Kidney (tissue), 22 donors: ENCODE measurements at places on chromosomes 11 and 22.

DNA sequence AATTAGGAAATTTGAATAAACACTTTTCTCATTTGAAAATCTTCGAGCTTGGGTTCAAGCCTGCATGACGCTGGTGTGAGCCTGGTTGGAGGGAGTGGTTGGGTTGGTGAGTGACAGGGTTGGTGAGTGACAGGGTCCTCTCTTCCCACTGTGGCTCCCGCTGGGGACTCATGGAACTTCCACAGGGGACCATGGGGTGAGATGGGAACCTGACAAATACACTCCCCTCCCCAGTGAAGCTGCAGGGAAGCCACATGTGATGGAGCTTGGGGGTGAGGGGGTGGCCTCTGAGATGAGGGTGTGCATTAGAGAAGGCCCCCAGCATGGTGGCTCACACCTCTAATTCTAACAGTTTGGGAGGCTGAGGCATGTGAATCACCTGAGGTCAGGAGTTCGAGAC, 66.8 kb downstream of the RTL6 start:
- no peak for DNase-seq

DNA sequence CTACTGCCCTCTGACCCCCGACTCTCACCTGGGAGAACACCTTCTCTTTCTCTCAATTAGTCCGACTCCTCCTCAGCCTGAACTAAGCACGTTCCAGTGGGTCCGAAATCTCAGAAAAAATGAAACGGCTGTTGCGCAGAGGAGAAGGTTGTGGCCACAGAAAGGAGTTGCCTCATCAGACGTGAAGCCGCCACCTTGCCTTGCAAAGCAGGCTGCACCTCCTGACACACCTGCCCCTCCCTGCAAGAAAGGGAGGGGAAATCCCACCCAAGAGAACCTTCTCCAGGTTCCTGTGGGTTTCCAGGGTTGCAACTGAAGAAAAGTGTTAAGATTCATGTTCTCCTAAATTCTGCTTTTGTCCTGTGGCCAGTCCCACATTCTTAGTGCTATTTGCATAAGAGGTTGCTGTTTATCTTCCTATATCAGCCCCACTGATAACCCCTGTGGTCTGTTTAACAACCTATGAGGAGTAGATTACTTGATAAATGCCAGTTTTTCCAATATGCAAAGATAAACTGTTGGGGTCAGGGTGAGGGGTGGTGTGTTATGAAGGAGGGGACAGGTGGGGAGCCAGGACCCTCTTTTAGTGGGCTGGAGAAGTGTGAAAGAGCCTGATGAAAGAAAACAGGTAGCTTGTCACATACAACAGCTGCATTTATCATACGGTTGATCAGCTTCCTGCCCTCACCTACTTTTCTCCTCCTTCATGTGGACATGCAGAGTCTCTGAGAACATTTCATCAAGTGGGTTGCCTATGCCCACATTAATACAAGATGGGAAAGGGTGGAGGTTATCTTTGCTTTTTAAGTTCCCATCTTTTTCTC, 18.2 kb downstream of the ZBTB16 start:
- no peak for DNase-seq

DNA sequence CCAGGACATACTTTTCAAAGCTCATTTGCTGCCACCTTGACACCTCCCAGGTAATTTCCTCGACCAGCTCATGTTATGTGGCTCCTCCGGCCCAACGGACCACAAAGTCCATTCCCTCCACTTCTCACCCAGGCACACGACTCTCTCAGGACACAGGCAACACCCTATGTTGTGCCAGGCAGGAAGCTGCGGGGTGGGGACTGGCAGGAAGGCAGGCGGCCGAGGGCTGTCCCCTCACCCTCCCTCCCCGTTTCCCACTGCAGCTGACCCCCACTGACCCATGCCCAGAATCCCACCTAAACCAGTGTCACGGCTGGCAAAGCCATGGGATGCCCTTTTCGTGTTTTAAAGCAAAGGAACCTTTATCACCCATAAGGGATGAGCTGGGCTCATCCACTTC, 20.8 kb downstream of the CELSR1 start:
- DNase-seq, result no peak

GRCh38 chr11:94030059-94030458, 8.9 kb downstream of the HEPHL1 start:
- DNase-seq, result no peak

GRCh38 chr11:67435727-67436458, 1.6 kb downstream of the PTPRCAP start:
- no peak for DNase-seq

DNA sequence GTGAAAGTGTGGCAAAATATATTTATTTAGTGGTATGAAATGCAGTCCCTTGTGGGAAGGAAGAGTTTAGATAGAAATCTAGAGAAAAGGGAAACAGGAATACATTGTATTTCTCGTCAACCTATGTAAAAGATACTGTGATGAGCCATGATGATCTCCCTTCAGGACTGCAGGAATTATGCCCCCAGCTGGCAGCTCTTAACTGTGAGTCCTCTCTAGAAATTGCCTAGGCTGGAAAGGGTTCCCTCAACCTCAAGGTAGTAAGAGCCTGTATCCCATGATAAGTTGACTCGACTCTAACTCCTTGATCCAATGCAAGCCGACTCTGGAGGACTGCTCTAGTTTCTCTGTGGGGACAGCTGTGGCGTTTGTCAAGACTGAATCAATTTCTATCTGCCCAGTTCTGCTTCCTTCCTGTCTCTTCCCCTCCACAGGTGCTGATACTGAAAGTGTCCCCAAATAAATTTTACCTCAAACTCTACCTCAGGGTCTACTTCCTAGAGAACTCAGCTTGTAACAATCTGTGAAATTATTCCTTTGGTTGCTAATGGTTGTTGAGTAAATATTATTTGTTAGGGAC, 897.3 kb downstream of the METTL15 start:
- no peak for DNase-seq

GRCh38 chr22:31341386-31342088, 4.6 kb downstream of the PATZ1 start:
- DNase-seq, result no peak

GRCh38 chr11:70481625-70482528, 83.5 kb downstream of the CTTN start:
- no peak for DNase-seq

GRCh38 chr11:61473370-61474012, 35.1 kb upstream of the LRRC10B start:
- DNase-seq, result no peak

GRCh38 chr11:14318581-14318981, 40.4 kb downstream of the RRAS2 start:
- DNase-seq, result no peak

DNA sequence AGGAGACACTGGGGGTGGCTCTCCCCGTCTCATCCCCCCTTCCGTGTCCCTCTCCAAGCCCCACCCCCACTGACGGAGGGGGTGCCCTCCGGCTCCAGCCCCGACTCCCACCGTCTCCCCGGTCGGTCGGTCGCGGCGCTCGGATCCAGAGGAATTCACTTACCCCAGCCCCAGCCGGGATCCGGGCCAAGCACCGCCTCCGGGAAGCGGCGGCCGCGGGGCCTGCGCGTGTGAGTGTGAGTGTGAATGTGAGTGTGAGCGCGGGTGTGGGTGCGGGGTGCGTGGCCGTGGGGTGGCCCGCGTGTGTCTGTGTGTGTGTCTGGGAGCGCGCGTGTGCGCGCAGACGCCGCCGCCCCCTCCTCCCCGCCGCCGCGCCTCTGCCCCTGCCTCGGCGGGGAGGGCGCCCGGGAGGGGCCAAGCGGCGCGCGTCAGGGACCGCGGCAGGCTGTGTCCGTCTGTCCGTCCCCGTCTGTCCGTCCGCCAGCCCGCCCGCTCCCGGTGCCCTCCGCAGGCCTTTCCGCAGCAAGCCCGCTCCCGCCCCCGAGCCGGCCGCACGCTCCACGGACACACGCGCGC, at the start of gene ELFN2:
TSS of gene ELFN2 (minus strand) at position 345 of the 576 bp plus-strand sequence. CDS start 51,945 bp downstream, outside the sequence.
- peak; percentile 84 for DNase-seq

- no peak for DNase-seq
These were observed 1.2 kb downstream of the PHLDA2 start for GRCh38 chr11:2927851-2928604.

- DNase-seq, result no peak
These were observed 73.6 kb downstream of the PAK1 start for GRCh38 chr11:77400271-77400670.

DNA sequence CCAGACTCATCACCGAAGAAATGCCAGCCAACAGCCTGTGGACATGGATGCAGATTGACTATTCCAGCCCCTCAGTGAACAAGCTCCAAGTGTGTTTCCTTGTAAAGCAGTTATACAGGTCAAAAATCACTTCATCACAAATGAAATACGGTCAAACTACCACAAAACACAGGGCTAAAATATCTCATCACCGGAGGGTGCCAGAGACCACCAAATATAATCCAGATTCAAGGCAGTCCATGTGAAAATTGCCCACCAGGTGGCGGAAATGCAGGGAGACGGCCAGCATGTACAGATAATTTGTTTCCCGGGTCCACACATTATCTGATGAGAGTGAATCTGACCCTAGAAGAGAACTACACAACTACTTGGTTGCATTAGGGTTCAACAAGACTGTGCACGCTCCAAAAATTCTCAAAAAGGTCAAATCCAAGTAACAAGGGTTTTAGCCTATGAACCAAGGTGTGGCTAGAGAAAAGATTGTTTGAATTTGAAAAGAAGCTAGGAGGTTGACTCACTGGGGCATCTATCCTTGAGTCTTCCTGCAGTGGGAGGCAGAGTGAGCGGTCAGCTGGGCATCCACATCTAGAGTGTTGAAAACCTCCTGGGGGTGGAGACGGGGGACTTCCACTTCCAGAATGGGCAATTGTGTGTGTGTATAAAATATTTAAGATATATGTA, 71.7 kb downstream of the IGLL5 start:
- DNase-seq, result peak; percentile 95

DNA sequence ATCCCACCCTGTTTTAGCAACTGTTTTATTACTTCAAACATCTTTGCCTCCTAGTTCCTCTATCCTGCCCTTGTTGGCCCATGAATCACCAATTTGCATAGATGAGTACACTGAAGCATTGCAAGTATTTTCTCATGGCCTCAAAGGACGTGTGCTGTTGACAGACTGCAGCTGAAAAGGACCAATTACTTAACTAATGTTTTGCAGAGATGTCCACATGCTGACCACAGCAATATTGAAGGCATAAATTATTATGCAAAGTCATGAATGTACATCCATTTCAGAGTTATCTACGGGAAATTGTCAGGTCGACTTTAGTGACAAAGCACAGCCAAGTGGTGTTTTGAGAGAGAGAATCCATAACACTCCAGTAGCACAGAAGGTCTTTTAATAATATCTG, 64.8 kb downstream of the CADM1 start:
- no peak for DNase-seq

GRCh38 chr22:26751217-26751616, 93.8 kb downstream of the MIAT start:
- peak; percentile 91 for DNase-seq

- DNase-seq, result peak; percentile 65
These were observed 11.9 kb upstream of the TCF20 start for GRCh38 chr22:42282252-42282942.

- no peak for DNase-seq
These were observed 41.8 kb downstream of the CCDC81 start for GRCh38 chr11:86416494-86416893.

- DNase-seq, result no peak
These were observed 110.9 kb upstream of the BLID start for GRCh38 chr11:122226810-122227379.

GRCh38 chr22:20840646-20841371, 17.8 kb downstream of the PI4KA start:
- no peak for DNase-seq

GRCh38 chr11:134150195-134150903, 73.4 kb downstream of the NCAPD3 start:
- no peak for DNase-seq

- no peak for DNase-seq
These were observed 13.3 kb upstream of the RASSF10 start for GRCh38 chr11:12995823-12996222.

DNA sequence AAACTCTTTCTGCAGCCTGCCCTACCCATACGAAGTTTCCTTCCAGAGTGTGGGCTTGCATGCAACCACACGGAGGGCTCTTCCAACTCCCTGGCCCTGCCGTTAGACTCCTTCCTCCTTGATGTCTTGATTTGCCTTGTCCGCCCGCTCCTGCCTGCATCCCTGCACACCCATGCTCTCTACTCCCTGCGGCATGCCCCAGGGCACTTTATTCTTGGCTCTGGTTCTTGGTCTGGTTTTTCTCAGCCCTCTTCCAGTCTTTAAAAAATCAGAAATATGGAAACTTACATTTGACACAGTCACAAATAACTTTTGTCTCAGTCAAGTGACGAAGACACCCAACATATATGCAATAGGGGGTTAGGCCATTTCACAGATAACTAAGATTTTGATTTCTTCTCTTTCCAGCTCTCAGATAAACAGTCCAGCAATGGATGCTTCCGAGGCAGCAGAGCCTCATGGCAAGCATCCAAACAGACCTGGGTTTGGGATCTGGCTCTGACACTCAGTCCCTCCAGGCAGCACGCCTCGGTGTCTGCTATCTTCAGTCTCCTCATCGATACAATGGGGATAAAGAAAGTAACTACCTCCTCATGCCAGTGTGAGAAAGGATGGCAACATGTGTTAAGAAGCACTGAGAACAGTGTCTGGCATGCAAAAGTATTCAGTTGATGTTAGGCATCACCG, 15.7 kb upstream of the OPCML start:
- DNase-seq, result no peak
